K562 (cell line): ENCODE measurements at places on chromosomes 7 and 10.

DNA sequence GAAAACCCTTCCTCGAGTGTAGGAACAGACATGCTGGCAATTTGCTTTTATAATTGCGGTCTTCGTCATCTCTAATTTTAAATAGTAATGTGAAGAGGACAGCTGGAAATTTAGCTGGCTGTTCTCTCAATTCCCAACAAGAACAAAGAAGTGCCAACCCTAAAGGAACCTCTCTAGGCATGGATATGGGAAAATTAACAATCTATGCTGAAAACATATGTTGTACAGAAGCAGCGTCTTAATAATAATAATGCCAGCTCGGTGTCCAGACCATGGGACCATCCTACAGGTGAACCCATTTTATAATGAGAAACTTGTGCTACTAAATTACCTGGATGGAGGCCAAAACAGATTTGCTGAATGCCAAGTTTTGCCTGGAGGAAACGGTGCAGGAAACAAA is 641.4 kb upstream of the MGMT start:
- DNase-seq = no peak
- no peak overlapping the region for H3K27ac ChIP-seq
- no peak overlapping the region for H3K4me3 ChIP-seq
- no peaks in the 10 kb centered on the region for H3K4me1 ChIP-seq

GRCh38 chr7:158097106-158097452 is 490.5 kb downstream of the PTPRN2 start:
- no peak overlapping the region for H3K4me3 ChIP-seq
- no peak overlapping the region for H3K27ac ChIP-seq
- DNase-seq = no peak
- no peaks in the 10 kb centered on the region for H3K36me3 ChIP-seq
- peaks cover 46% of the 10 kb centered on the region for H3K27me3 ChIP-seq

GRCh38 chr10:127854769-127855590 is 37.8 kb downstream of the CLRN3 start:
- no peak overlapping the region for H3K27ac ChIP-seq
- H3K36me3 ChIP-seq = no peaks in the 10 kb centered on the region
- no peak for DNase-seq
- H3K27me3 ChIP-seq = no peaks in the 10 kb centered on the region
- no peak overlapping the region for H3K4me3 ChIP-seq

DNA sequence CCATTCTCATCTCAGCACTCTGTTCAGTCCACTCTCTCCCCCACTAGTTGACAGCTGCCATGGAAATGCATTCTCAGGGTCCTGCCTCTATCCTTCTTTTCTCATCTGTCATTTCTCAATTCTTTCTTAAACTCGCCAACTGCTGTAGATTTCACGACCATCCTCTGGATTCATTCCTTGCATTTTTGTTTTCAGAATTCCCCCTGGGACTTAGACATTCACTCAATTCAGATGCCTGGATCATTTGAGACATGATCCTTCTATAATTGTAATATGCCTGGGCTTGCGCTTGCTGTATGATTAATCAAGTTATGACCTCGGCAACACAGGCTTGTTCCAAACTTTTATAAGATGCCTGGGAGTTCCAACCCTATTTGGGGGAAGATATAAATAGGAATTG is 104.5 kb downstream of the RAB11FIP2 start:
- H3K4me3 ChIP-seq = no peak overlapping the region
- no peaks in the 10 kb centered on the region for H3K4me1 ChIP-seq
- H3K27ac ChIP-seq = no peak overlapping the region

GRCh38 chr7:131532570-131533091 is 23.8 kb downstream of the PODXL start:
- no peaks in the 10 kb centered on the region for H3K4me1 ChIP-seq
- H3K27me3 ChIP-seq = peaks cover 77% of the 10 kb centered on the region
- H3K36me3 ChIP-seq = no peaks in the 10 kb centered on the region
- DNase-seq = no peak
- no peak overlapping the region for H3K27ac ChIP-seq

DNA sequence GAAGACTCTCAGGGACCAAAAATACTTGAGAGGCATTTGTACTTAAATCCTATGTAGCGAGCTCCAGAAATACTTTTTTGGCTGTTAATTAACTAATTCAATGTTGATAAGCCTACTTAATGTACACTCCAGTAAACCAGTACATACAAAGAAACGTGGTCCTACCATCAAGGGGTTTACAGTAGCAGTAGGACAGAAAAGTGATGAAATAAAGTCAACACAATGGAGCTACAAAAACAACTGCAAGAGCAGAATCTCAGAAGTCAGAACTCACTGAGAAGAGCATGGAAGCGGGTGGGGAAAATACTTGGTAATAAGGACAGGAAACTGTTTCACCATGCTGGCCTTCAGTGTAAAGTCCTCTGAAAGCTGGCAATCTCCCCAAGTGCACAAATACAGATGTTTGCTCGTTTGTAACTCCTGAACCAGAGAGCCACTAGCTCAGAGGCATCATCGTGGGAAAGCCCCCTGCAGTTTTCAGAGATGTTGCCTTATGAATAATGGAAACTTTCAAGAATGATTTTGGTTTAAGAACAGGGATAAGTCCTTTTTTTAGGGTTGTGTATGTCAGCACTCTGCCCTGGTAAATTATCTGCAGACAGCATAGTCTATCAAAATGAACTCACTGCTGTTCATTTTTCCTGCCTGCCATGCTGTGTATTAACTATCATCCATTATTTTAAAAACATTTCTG is 233.2 kb downstream of the SORCS1 start:
- no peaks in the 10 kb centered on the region for H3K36me3 ChIP-seq
- H3K27ac ChIP-seq = no peak overlapping the region
- H3K4me1 ChIP-seq = no peaks in the 10 kb centered on the region
- no peaks in the 10 kb centered on the region for H3K27me3 ChIP-seq

DNA sequence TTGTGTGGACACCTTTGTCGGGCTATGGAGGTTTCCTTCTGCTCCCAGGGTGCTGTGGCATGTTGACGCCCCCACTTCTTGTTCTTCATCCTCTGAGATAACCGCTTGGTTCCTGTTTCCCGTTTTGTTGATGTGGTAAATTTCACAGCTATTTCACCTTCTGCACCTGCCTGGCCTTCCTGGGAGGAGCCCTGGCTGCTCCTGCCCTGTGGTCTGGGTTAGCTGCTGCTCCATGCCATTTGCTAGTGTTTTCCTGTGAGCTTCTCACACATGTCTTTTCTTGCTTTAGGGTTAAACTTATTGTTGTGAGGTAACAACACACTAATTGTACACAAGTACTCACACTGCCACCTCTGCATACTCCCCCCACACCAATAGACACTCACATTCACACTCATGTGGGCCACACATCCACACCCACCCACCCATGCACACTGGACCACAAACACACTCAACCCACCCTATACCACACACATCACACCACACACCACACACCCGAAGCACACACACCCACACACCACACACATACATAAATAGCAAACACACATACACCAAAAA is 46.5 kb upstream of the MSMB start:
- H3K4me1 ChIP-seq = no peaks in the 10 kb centered on the region; the same call in 1 of the 3 replicates
- H3K4me3 ChIP-seq = no peak overlapping the region
- H3K36me3 ChIP-seq = no peaks in the 10 kb centered on the region
- no peaks in the 10 kb centered on the region; the same call in 2 of the 3 replicates for H3K27me3 ChIP-seq
- H3K27ac ChIP-seq = no peak overlapping the region

- no peaks in the 10 kb centered on the region for H3K4me1 ChIP-seq
- H3K4me3 ChIP-seq = no peak overlapping the region
- no peaks in the 10 kb centered on the region; the same call in 2 of the 3 replicates for H3K27me3 ChIP-seq
- no peaks in the 10 kb centered on the region for H3K36me3 ChIP-seq
- no peak overlapping the region for H3K27ac ChIP-seq
Observed at GRCh38 chr10:18689498-18689897, 30.3 kb downstream of the ARL5B start.

DNA sequence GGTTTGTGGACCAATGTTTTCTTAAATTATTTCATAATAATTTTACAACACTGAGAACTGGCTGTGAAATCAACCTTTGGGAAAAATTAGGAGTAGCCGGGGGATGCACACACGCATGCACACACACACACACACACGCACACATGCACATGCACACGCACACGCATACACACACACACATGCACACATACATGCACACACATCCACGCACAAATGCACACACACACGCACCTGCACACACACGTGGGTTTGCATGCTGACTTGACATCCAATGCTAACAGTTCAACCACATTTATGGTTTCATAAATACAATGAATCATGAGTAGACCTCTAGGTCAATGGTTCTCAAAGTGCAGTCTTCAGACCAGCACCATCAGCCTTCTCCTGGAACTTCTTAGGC is 354.1 kb downstream of the DPP6 start:
- no peaks in the 10 kb centered on the region for H3K36me3 ChIP-seq
- no peak for DNase-seq
- peaks cover 7% of the 10 kb centered on the region for H3K27me3 ChIP-seq
- no peak overlapping the region for H3K27ac ChIP-seq

- H3K36me3 ChIP-seq = no peaks in the 10 kb centered on the region
- DNase-seq = no peak
- peaks cover 3% of the 10 kb centered on the region for H3K27me3 ChIP-seq
- H3K4me1 ChIP-seq = no peaks in the 10 kb centered on the region
- H3K27ac ChIP-seq = no peak overlapping the region
Observed at GRCh38 chr10:24223953-24224352, 15.0 kb downstream of the KIAA1217 start.

GRCh38 chr10:29771376-29771775 is 136.6 kb upstream of the SVIL start:
- no peak overlapping the region for H3K4me3 ChIP-seq
- H3K27me3 ChIP-seq = no peaks in the 10 kb centered on the region
- no peak overlapping the region for H3K27ac ChIP-seq
- H3K36me3 ChIP-seq = no peaks in the 10 kb centered on the region
- DNase-seq = no peak

DNA sequence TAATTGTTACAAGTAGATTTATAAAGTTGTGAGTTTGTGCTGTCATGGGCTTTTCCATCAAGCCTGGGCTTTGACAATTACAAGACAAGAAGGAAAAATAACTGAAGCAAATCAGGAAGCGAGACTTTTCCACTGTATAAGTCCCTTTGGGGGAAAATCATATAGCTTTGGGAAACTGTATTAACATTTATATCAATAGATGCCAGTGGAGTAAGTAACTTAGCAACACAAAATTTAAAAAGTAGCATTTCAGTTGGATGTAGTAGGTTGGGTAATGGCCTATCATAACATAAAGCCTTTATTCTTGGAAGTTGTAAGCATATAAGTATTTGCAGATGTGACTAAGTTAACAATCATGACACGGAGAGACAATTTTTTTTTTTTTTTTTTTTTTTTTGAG is 931.1 kb downstream of the CNTNAP2 start:
- DNase-seq = no peak
- no peak overlapping the region for H3K4me3 ChIP-seq
- H3K27ac ChIP-seq = no peak overlapping the region

GRCh38 chr10:3477683-3478082 is 305.1 kb upstream of the PITRM1 start:
- no peak overlapping the region for H3K4me3 ChIP-seq
- H3K27me3 ChIP-seq = peaks cover 19% of the 10 kb centered on the region
- DNase-seq = no peak

- H3K4me1 ChIP-seq = peaks cover 2% of the 10 kb centered on the region; the same call in 1 of the 2 replicates
- H3K4me3 ChIP-seq = no peak overlapping the region
- H3K36me3 ChIP-seq = no peaks in the 10 kb centered on the region
- peak; percentile 77 for DNase-seq
- H3K27me3 ChIP-seq = no peaks in the 10 kb centered on the region
- peak overlapping the region; percentile 62 for H3K27ac ChIP-seq
Observed at GRCh38 chr10:72637398-72637857, 11.5 kb upstream of the MICU1 start.

DNA sequence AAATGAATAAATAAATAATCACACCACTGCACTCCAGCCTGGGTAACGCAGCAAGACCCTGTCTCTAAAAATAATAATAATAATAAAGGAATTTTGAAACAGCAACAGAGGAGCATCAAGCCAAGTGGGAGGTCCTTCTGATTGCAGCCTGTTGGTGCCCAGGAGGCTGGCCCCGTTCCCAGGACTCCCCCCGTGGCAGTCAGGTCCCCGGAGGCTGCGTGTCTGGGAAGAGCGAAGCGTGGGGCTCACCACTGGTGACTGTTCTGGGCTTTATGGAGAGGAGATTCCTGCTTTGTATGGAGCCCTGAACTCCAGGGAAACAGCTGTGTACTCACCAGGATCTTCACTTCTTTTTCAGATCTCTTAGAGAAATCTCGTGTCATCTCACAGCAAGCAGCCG is 19.3 kb upstream of the MYH16 start:
- H3K36me3 ChIP-seq = no peaks in the 10 kb centered on the region
- no peak for DNase-seq
- H3K4me3 ChIP-seq = no peak overlapping the region
- H3K27me3 ChIP-seq = peaks cover 38% of the 10 kb centered on the region
- no peaks in the 10 kb centered on the region for H3K4me1 ChIP-seq
- H3K27ac ChIP-seq = no peak overlapping the region

- peaks cover 13% of the 10 kb centered on the region; the same call in 2 of the 3 replicates for H3K4me1 ChIP-seq
- H3K27ac ChIP-seq = no peak overlapping the region
- DNase-seq = no peak
- no peaks in the 10 kb centered on the region for H3K36me3 ChIP-seq
- no peak overlapping the region for H3K4me3 ChIP-seq
Observed at GRCh38 chr7:24729365-24730017, 27.8 kb downstream of the GSDME start.

GRCh38 chr10:47113907-47114500 is 186.0 kb upstream of the GDF10 start:
- H3K27me3 ChIP-seq = peaks cover 8% of the 10 kb centered on the region; the same call in 2 of the 3 replicates
- H3K27ac ChIP-seq = no peak overlapping the region
- no peak overlapping the region for H3K4me3 ChIP-seq
- no peaks in the 10 kb centered on the region for H3K4me1 ChIP-seq

DNA sequence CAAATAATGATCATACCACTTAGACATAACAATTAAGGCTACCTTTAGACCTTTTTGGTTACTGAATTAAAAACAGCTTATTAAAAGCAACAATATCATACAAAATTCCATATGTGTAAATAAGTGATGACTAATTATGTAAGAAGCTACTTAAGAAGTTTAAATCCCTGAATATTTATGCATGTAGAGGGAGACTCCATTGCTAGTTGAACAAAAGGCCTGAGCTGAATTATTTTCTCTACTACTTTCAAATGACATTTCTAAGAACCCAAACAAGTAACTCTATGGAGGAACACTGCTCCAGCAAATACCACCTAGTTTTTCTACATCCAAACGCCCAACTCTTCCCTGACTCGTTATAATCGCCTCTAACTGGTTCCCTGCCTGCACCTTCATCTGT is 31.5 kb downstream of the EPC1 start:
- no peak overlapping the region for H3K4me3 ChIP-seq
- no peaks in the 10 kb centered on the region for H3K4me1 ChIP-seq
- H3K27me3 ChIP-seq = no peaks in the 10 kb centered on the region
- DNase-seq = no peak
- H3K27ac ChIP-seq = no peak overlapping the region
- H3K36me3 ChIP-seq = peaks cover 6% of the 10 kb centered on the region; the same call in 1 of the 3 replicates

- no peak for DNase-seq
- H3K27me3 ChIP-seq = no peaks in the 10 kb centered on the region
- no peak overlapping the region for H3K4me3 ChIP-seq
- no peaks in the 10 kb centered on the region for H3K36me3 ChIP-seq
Observed at GRCh38 chr7:129412501-129412900, 21.7 kb upstream of the STRIP2 start.
